ENCODE measurements at places on chromosomes 3 and 15.

DNA sequence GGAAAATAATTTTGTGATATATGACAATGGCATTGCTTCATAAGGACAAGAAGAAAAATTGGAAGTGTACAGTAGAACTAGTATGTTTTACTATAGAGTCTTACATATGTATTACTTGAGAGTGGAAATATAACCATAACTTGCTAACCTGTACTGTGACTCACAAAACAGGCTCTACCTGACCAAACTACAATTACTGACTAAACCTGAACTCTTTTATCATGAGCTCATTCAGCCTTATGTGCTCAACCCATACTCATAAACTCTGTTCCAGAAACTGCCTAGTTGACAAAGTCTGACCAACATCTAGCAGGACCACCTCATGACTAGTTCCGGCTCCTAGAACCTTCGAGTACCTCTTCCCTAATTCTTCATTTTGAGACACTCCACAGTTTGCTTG, 6.3 kb downstream of the CDIN1 start:
- no peak for DNase-seq

DNA sequence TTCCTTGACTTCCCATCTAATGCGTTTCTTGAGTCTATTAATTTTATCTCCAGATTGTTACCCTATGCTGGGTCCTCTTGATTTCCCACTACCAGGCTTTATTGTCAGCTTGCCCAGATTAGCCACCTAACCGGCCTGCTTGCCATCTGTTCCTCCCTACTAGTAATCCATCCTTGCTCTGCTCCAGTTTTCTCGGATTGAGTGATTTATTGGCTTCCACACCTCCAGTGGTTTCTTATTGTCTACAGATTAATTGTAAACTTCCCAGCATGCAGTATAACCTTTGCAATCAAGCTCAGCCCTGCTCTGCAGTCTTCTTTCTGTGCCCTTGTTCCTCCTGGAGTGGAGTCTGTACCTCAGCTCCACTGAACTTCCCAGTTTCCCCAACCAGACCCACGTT, 63.4 kb downstream of the ARHGEF26 start:
- DNase-seq, result no peak

GRCh38 chr3:187950671-187951070, 203.3 kb upstream of the LPP start:
- DNase-seq, result no peak

DNA sequence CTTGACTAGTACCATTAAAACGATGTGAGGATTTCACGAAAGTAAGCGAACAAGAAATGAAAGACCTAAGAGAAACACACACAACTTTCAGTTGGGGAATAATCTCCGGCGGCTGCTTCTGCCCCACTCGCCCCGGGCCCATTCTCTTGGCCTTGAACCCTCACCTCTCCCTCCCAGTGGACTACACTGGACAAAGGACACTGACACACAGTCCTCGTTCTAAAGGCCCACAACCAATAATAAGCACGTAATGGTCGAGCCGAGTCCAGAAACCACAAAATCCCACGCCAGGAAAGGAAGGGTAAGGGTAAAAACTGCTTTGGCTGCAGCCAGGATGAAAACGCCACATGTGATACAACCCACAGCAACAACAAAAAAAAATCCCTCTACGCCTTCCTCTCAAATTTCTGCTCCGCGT, 469 bp downstream of the ZNF770 start:
- DNase-seq, result peak; percentile 42

- DNase-seq, result no peak
Measured at GRCh38 chr3:9244495-9245183, 4.8 kb downstream of the SRGAP3 start.

DNA sequence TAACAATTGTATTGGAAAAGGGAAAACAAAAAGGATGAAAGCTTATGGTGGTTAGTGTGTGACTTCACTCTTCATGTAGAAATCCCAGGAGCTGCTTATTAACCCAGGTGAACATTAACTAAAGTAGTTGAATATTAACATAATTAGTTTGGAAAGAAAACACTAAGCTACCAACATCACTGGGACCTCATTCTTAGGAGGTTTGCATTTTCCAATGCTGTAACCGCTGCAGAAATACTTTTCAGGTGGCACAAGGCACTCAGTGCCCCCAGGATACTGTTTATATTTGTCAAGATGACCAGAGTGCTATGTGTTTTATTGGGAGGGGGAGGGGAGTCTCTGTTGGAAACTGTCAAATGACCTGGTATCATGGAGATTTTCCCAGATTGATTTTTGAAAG, 25.9 kb upstream of the VILL start:
- DNase-seq, result no peak

DNA sequence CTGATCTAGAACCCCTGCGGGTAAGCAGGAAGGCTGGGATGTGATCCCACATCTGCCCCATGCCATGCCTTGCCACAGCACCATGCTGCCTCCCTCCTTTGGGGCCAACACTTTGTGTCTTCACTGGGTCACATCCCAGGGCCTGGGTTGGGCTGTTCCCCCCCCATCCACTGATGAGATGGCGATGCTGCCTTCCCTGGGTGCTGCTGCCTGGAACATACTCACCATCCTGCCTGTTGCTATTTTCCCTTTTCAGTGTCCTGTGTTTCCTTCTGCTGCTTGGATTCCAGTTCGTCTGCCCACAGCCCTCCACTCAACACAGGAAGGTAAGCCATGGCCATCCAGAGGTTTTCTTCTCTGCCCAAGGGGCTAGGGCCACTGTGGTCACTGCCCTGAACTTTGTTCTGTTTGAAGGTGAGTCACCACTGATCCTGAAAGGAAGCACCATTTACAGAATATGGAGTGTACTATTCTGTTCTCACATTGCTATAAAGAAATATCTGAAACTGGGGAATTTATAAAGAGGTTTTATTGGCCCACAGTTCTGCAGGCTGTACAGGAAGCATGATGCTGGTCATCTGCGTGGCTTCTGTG, 39.4 kb downstream of the THSD4 start:
- no peak for DNase-seq

DNA sequence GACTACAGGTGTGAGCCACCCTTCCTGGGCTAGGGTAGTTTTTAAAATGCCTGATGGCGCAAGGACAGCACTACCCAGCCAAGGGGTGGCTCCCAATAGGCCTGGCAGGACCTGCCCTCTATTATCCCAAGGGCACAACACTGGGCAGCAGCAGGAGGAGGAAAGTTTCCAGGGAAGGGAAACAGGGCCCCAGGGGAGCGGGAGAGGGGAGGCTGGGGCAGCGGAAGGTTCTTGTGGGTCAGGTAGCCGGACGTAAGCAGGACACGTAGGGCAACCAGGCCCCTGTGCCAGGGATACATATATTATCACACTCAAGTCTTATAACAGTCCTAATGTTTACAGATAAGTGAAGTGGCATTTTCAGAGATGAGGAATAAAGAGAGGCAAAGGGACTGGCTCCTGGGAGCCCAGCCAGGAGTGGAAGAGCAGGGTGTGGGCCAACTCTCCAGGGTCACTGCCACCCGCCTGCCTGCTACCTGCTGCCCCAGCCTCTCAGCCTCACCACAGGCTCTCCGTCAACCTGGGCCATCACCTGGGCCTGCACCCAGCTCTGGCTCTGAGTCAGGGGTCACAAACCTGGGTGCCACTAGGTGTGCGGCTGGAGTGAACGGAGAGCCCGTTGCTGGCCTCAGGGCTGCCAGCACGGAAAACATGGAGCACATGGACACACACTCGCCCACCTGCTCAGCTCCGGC, 73.2 kb upstream of the SNRPA1 start:
- no peak for DNase-seq
